Heart right ventricle (tissue), 16 donors: ENCODE measurements at places on chromosomes 1 and 21. TPM values are rescaled to one million over a fixed set of nuclear protein-coding genes. Genes with fewer than 3 reads are reported as not detected.

RIT1 gene
- 24.3 TPM for total RNA-seq

TUT4 gene
- total RNA-seq = 25.5 TPM

MORN1 gene
- 7.6 TPM for total RNA-seq

MAP3K21 gene
- total RNA-seq = 0.17 TPM

ANKRD34A gene
- total RNA-seq = 1.3 TPM

NUAK2 gene
- 0.28 TPM for total RNA-seq
